ENCODE measurements at places on chromosomes 5 and 9.

- DNase-seq, result no peak
These were observed 322.8 kb downstream of the SLF1 start for GRCh38 chr5:94941122-94941755.

GRCh38 chr5:96324708-96325107 lies 108.3 kb downstream of the PCSK1 start:
- DNase-seq, result no peak

DNA sequence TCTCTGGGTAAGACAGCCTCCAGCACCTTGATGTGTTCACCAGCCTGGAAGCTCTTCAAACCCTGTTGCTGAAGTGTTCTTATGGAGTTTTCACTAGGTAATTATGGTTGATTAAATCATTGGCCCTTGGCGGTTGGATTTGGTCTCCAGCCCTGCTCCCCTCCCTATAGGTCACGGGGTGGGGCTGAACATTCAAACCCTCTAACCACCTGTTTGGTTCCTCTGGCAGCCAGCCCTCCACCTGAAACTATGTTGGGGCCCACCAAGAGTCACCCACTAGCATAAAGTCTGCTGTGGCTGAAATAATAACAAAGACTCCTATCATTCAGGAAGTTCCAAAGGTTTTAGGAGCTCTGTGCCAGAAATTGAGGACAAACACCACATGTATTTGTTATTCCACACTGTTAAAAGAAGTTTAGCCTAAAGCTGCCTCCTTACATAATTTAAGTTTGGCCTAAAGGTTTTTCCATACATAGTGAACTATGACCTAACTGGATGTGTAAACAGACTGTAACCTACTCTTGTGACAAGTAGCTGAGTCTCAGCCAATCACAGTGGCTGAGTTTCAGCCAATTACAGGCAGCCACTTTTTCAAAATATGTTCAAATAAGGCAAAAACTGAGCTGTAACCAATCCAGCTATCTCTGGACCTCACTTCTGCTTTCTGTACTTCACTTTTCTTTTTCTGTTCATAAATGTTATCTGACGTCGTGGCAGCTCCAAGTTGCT lies 34.8 kb downstream of the TMEM252 start:
- DNase-seq, result peak; percentile 16

GRCh38 chr9:134992755-134993124 lies 75.0 kb upstream of the FCN1 start:
- DNase-seq, result no peak

GRCh38 chr5:53355316-53355715 lies 125.1 kb upstream of the FST start:
- no peak for DNase-seq

DNA sequence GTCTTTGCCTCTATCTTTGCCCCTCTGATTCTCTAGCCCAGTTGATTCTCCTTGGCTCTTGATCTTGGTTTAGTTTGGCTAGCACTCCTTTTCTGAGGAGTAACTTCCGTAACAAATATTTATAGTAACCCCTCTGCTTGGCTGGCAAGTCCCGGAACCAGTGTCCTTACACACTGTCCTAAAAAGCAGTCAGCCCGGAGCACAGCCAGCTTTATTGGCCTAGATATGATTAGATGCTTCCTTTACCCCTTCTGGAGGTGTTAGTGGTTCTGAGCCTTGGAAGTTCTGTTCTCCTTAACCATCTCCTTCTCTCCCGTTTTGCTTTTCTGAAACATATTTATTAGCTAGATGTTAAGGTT lies 17.0 kb upstream of the MSMP start:
- DNase-seq, result no peak

DNA sequence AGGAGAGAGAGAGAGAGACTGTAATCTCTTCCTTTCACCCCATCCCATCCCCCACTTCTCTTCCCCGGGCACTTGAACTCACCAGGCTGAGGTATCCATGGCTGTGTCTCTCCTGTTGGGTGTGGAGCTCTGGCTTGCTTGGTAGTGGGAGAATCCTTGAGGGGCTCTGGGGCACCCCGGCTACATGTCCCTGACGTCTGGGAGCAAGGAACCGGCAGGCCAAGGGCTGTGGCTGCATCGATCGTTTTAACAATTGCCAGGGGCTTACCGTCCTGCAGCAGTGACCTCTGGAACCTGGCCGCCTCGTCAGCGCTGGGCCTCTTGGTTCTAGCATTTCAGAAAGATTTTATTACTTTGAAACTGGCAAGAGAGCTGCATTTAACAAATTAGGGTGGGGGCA lies 30.0 kb downstream of the FGF18 start:
- no peak for DNase-seq

GRCh38 chr5:93574491-93575305 lies 6.3 kb downstream of the NR2F1-AS1 start:
- DNase-seq, result no peak

- no peak for DNase-seq
These were observed 13.8 kb downstream of the TMEM8B start for GRCh38 chr9:35842795-35843194.

GRCh38 chr9:91246846-91247245 lies 114.9 kb downstream of the AUH start:
- DNase-seq, result peak; percentile 35

DNA sequence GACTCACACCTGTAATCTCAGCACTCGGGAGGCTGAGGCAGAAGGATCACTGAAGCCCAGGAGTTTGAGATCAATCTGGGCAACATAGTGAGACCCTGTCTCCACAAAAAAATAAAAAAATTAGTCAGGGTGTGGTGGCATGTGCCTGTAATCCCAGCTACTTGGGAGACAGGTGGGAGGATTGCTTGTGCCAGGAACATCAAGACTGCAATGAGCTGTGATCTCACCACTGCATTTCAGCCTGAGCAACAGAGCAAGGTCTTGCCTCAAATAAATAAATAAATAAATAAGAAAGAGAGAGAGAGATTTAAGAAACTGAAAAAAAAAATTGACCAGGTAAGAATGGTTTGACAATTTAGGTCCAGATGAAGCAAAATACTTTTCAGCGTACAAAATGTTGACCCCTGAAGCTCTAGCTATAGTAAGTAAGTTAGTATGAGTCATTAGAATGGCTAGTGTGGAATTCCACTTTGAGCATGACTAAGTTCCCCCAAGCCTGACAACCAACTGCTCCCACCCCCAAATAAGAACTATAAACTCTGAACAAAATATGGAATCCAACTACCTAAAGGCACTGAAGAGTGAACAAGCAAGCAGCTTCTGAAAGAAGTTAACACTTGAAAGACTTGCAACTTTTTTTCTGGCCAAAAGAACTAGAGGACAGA lies 217.8 kb upstream of the TLE4 start:
- DNase-seq, result no peak

DNA sequence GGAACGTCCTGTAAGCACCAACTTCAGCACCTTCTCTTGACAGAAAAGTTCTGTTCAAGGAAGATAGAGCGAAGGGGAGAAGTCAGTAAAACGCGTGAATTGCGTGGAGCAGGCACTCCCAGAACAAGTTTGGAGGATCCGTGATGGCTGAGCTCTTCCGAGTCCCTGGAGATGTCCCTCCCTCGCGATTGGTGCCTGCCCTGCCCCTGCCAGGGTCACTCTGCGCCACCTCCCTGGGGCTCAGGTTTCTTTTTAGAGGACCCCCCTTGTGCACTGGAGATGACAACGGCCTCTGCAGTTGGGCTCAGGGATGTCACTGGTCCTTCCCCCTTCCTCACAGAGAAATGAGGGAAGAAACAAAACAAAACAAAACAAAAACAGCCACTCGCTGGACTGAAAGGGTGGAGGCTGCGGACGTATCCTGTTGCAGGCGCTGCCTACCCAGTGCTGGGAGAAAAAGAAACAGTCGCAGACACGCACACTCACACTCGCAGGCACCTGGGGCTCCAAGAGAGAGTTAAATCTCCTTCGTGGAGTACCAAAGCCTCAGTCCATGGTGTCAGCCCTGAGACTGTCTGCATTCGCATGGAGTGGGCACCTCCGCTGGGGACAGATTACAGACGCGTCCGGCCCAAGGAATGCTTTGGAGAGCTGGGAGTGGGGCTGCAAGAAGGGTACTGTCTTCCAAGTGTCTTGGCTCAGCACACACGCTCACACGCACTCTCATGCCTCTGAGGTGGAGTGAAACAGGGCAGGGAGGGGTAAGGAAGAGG lies 512.7 kb downstream of the SLCO4C1 start:
- DNase-seq, result no peak
